Coronary artery (tissue), 2 donors: ENCODE measurements at places on chromosomes 2 and 18.

GRCh38 chr18:59446012-59446411 is 86.9 kb upstream of the LMAN1 start:
- DNase-seq: no peak

- no peak for DNase-seq
Measured at GRCh38 chr2:44104855-44105271, 63.8 kb upstream of the PPM1B start.

DNA sequence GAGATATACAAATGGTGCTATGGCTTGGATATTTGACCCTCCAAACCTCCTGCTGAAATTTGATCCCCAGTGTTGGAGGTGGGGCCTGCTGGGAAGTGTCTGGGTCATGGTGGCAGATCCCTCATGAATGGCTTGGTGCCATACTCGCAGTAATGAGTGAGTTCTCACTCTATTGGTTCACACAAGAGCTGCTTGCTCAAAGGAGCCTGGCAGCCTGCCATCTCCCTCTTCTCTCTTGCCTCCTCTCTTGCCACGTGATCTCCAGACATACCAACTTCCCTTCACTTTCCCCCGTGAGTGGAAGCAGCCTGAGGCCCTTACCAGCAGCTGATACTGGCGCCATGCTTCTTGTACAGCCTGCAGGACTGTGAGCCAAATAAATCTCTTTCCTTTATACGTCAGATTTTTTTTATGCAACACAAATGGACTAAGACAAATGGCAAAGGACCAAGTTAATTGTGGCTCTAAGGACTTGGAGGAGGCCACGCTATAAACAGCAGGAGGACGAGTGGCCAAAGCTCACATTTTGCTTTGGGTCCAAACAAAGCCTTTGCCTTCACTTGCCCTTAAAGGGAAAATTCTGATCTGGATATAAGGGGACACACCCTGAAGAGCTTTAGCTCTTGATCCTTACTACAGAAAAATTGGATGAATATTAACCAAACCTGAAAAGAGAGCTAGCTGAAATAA is 214.7 kb downstream of the SS18 start:
- DNase-seq: no peak

GRCh38 chr2:217799563-217800432 is 203.0 kb downstream of the TNS1 start:
- peak; percentile 68 for DNase-seq

GRCh38 chr2:120261387-120262006 is 8.8 kb downstream of the RALB start:
- no peak for DNase-seq

GRCh38 chr18:79111483-79111882 is 42.3 kb downstream of the ATP9B start:
- DNase-seq: no peak

DNA sequence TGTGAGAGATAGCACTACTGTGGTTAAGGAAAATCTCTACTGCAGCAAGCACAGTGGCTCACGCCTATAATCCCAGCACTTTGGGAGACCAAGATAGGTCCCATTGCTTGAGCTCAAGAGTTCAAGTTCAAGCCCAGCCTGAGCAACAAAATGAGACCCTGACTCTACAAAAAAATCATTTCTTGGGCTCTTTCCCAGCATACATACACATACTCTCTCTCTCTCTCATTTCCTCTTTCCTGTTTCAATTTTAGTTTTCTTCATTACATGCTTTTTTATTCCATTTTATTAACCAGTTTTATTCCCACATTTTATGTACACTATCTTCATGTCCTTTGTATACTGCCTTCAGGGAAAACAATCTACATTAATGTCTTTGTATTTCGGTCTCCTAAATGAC is 14.6 kb downstream of the WDR33 start:
- DNase-seq: no peak

- DNase-seq: peak; percentile 68
Measured at GRCh38 chr2:235043762-235044500, 92.1 kb downstream of the SH3BP4 start.

DNA sequence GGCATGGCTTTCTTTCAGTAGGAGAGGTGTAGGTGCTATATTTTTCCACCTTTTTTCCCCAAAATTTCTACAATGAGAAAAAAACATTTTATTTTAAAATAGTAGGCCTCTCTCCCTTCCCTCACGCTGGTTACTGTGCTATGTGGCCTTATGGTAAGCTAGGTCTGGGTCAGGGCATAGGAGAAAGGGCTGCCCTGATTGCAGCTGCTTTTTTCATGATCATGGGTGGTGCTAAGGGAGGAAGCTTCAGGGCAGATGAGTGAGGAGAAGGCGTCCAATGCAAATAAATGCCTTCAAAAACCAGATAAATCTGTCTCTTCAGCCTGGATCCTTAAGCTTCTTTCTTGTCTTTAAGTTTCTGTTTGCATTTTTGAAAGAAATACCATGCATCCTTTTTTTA is 246.4 kb downstream of the ALPK2 start:
- no peak for DNase-seq

DNA sequence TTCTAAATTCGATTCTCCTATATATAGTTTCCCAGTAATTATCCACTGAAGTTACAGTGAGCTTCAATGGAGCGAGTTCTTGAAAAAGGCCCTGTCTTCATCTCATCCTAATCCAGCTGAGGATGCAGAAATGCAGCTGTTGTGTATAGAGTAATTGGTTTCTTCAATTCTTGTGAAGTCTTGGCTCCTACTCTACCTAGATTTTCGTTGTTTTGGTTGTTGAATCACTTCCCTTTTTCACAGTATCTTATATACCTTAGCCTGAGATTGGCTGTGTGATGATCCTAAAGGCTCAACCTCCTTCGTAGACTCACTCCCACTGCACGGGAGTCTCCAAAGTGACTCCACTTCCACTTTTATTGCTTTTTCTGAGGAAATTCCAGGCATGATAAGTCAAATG is 280.4 kb downstream of the PARD3B start:
- DNase-seq: no peak

DNA sequence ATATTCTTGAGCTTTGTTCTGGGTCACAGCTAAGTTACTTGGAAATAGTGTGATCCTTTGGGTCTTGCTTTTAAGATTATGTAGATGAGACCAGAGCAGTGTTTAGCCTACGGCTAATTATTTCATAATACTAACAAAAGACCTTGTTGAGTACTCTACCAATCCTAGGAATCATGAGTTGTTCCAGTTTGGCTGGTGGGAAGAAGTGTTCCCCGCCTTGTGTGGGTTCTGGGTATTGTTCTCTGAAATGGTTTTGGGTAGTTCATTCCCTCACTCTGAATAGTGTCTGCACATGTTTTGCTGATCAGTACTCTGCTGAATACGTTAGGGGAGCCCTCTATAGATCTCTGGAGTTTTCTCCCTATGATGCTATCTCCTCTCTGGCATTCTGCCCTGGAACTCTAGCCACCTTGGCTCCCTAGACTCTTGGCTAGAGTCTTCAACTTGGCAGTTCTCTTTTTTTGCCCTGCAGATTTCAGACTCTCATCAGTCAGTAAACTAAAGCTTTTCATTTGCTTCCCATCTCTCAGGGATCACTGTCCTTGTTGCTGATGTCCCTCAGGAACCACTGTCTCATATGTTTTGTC is 48.4 kb downstream of the NEMP2 start:
- DNase-seq: no peak

DNA sequence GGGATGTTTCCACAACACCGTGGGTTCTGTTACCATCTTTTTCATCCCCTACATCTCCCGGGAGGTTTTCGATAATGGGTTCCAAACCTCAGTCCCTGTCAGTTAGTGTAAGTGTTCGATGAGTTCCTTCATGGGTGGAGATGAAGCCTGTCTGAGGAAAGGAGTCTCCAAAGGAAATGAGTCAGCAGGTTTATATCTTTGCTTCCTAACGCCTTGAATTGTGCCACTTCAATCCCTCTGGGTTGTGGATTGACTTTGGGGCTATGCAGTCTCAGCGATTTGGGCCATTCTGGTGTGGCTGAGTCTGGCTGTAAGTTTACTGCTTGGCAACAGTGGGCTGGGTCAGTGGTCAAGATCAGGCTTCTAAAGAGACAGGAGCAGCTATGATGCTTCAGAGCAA is 1.2 kb downstream of the SERPINB5 start:
- no peak for DNase-seq

GRCh38 chr2:188727846-188728245 is 246.3 kb upstream of the COL3A1 start:
- no peak for DNase-seq

- no peak for DNase-seq
Measured at GRCh38 chr18:63883617-63884016, 3.9 kb upstream of the SERPINB2 start.

- DNase-seq: peak; percentile 69
Measured at GRCh38 chr2:232541195-232541960, 1.9 kb downstream of the CHRNG start.

GRCh38 chr2:213848631-213849030 is 562.2 kb upstream of the VWC2L start:
- DNase-seq: no peak

- no peak for DNase-seq
Measured at GRCh38 chr2:9752441-9753275, 90.6 kb upstream of the TAF1B start.

DNA sequence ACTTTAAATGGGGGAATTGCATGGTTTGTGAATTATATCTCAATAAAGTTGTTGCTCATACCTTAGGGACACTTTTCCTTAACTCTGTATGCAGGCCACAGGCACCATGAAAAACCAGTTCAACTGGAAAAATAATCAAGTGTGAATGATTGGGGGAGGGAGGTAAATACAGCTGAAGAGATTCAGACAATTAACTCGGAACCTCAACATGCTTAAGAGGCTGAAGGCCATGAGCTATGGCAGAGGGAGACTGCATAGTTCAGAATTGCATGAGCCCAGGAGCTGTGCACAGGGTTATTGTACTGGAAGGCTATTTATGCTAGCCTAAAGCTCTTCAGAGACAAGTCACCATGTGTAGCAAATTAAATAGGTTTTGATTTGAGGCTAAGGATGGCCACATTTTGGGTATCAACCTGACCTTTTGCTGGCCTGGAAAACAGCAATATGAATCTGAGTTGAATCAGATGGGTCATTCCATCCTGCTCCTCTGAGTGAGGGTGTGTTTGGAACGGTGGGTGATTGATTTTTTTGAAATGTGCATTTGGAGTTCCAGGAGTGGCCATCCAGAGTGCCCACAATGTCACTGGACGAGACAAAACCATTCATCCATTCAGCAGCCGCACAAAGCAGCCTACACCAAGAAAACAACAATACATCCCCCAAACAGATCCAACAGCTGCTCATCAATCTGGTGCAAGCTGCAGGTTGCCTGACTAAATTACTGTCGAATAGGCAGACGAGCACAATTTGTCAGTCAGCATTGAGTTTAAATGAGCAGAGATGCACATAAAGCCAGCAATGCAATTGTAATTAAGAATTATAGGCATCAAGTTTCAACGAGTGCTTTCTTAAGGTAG is 42.5 kb downstream of the HRH4 start:
- DNase-seq: peak; percentile 16

- DNase-seq: no peak
Measured at GRCh38 chr2:8197101-8197500, 484.8 kb upstream of the ID2 start.

DNA sequence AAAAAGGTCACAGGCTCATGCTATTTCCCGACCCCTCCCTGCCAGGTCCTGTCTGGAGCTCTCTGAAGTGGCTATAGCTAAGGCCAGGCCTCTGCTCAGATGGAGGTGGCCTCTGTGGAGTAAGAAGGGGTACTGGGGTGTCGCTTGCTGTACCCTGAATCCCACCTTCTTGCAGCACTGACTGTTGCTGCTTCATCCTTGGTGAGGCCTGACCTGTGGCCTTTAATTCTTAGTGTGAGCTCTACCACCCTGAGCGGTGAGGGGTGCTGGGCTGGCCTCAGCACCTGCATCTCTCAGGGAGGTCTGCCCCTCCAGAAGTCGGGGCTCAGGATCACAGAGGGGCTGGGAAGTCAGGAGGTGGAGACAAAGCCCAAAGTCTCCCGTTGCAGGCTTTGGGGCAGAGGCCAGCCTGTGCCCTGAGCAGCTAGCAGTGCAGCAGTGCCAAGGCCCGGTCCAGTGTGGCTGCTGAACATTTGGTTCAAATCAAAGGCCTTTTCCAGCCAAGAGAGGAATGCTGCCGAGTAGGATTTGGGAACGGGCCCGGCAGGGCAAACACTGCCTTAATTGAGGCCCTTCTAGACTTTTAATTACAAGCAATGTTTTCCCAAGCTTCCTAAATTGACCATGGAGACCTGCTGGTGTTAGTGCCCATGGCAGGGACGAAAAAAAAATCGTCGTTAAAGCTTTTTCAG is 133.5 kb upstream of the HAAO start:
- DNase-seq: no peak

DNA sequence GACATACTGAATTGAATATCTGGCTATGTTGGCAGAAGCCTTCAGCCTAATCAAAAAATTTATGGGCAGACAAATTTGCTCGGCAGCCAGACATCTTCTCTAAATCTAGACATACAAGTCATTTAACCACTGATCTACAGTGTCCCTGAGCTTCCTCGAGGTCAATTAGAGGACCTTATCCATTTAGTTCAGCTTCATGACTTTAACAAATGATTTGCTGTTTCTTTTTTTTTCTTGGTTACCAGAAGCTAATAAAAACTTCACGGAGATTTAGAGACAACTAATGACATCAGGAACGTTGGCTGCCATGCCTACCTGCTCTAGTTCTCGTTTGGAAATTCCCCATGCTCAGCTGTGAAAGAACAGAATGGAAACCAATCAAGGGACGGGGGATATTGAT is 223.8 kb downstream of the BCL2 start:
- no peak for DNase-seq

- no peak for DNase-seq
Measured at GRCh38 chr2:229715895-229716507, 1.6 kb upstream of the DNER start.

DNA sequence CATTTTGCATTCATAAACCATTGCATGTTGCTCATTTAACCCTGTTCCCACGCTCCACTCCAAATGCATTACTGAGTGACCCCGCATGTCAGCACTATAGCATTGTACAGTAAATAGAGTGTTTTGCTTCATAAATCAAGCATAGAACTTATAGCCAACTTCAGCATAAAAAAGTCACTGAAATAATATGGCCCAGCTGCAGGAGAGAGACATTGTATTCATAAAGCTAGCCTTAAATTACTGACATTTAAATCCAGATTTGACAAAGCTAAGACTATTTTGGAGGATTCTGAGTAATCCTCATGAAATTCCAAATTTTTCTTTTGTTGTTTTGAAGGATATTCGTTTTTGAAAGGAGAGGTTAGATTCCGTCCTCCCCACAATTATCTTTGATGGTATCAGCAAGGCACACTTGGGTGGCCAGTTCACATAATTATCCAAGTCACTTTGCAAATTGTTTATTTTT is 320.9 kb upstream of the TCF4 start:
- DNase-seq: no peak

DNA sequence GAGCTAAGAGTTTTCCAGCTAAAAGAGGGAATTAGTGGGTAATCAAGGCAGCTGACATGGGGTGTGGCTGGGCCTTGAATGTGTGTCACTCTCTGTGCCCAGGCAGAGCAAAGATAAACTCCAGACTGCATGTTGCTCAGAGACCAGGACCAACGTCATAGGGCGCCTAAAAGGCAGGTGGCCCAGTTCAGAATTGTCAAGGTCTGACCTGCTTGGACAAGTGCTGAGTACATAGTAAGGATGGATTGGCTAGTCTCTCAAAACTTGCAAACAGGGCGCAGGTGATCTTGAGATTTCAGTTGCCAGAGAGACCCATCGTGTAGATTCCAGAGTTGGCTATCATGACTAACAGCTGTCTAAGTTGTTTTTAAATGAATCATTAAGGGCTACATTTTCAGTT is 19.0 kb downstream of the CLUL1 start:
- DNase-seq: no peak
